NT2/D1 (cell line): ENCODE measurements at places on chromosomes 6 and 20.

DNA sequence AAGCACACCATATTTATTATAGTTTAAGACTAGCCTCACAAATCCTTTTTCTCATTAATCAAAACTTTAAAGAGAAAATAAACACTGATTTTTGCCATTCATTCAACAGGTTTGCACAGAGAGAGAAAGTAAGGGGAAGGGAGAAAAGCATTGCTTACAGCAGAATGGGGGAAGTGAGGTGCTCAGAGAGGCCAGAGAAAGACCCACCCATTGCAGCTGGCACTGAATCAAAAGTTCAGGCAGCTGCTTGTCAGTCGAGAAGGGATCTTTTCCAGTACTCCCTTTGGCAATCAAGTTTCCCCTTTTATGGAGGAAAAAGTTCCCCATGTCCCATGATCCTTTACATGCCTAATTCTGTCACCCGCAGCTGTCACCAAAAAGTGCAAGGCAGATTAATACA, 8.0 kb upstream of the CRISP2 start:
- DNase-seq, result no peak

DNA sequence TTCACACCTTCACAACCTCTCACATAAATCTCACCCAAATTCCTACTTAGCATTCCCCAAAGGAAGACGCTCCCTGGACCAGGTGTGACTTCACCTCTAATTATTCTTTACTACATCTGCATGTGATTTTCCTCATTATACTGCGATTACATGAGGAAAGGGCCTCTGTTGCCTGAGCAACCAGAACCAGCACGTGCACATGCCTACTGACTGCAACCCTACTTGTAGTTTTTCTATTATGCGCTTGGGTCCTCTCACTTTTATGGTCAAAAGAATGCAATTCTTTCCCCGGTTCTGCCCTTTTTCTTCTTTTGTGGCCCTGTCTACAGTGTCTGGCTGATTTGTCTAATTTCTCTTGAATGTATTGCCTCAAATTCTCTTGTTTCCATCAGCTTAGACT, 20.4 kb upstream of the ANKEF1 start:
- DNase-seq, result no peak

DNA sequence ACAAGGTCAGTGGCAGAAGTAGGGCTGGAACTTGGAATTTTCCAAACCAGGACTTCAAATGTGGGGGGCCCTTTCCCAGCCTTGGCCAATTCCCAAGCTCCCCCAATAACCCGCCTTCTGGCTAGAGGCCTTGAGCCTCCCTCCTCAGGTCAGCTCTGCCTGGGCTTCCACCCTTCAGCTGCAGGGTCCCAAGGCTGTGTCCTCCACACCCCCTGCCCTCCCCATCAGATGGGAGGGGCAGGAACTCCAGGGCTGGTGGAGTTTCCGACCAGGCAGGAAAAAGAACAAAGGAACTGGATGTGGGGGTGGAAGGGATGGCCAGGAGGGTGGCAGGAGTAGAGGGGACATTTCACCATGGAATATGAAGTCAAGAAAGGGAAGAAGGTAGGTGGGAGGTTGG, at the start of gene CCM2L:
Gene CCM2L, plus strand, starts transcription at position 338 of the 400 bp plus-strand sequence. Its CDS starts 17 bp downstream, at position 355.
- DNase-seq, result no peak

DNA sequence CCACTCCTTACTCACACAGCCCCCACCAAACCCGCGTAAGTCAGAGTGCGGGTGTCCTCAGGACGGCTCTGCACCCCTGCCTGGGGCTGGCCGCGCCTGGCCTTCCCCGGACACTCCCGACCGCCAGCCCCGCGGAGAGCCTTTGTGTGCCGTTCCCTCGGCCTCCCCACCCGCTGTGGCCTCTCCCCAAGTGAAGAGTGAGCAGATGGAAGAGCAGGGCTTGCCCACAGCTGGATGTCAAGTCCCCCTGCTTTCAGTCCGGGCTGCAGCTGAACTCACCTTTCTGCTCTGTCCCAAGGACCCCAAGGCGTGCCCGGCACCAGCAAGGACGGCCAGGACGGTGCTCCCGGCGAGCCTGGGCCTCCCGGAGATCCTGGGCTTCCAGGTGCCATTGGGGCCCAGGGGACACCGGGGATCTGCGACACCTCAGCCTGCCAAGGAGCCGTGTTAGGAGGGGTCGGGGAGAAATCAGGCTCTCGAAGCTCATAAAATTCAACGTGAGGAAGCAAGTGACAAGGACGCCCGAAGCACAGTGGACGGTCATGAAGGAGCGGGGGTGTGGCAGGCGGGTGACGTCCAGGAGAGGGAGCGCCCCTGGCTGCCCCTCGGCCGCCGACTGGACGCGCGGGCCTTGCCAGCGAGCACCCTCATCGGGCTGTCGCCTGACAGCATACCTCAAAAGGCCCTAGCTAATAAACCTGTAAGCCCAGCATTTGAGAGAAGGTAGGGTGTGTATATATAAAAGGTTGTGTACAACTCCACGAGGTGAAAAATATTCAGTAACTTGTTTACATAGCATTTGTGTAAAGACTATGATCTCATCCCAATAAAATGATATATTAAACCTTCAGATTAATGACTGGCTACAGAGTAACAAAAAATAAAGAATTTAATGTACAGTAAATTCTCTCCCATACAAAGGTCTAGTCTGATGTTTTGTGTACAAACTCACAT, 21.1 kb downstream of the TCFL5 start:
- no peak for DNase-seq

GRCh38 chr6:115323001-115323400, 737.7 kb downstream of the FRK start:
- DNase-seq, result no peak

DNA sequence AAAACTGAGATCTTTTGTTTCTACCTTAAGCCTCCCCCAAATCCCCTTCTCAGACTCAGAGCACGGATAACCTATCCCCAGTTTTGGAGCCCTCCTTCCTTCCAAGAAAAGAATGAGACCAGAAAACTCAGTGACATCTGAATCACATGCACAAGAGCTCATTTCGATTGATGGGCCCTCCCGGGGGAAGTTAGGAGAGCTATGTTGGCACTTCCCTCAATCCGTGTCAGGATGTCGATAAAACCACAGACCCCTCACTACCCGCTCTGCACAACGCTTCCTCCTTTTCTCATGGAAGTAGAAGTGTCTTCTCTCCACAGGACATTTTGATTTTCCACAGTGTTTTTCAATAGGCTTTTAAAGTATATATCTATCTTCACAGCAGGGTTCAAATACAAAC, 332.4 kb downstream of the HACE1 start:
- DNase-seq, result no peak

DNA sequence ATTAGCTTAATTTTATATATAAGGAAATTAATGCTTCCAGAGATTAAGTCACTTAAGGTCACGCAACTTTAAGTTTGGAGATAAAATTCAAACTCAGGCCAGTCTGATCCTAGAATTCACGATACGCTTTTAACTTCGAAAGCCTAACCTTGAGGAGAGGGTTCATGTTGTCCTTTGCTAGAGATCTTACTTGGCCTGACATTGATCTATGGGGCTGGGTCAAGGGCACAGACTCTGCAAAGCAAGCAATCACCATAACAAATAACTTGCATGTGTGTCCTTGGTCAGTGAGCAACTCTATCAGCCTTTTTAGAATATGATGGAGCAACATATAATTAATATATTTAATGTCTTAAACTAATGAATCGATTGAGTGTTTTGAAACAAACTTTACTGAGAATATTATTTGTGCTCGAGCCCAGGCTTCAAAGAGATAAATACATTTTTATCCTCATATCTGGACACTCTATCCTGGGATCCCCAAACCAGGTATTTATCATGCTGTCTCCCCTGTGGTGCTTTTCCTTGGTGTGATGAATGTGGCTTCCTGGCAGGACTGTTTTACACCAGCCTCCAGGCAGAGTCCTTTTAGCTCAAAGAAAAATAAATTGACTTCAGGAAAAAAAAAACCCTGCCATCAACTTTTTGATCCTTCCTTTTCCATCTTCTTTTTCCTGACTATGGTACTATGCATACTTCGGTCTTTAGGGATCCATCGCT, 29.1 kb downstream of the RPS12 start:
- DNase-seq, result no peak

- no peak for DNase-seq
These were observed 135.4 kb downstream of the MTFR2 start for GRCh38 chr6:136114661-136115060.

- DNase-seq, result no peak
These were observed 348.6 kb downstream of the CD109 start for GRCh38 chr6:74044417-74045096.

- no peak for DNase-seq
These were observed 79.5 kb upstream of the TCF21 start for GRCh38 chr6:133809406-133809805.

DNA sequence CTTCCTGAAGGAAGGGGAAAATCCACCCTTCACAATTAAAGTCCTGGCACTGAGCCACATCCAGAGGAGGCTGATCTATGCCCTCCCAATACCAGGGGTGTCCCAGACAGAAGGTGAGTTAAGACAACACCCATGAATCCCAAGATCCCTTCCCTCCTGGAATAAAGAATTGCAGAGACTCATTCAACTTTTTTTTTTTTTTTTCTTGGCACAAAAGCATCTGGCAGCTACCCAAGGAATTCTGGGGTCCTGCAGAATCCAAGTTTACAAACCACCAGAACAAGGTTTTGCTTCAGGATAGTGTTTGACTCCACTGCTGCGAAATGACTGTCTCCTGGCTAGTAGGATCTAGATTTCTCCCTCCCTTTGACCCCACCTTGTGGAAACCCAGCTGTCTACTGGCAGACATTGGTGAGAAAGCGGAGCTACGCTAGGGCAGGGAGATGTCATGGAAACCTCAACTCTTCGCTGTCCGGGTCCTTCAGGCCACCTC, 37.4 kb downstream of the JAG1 start:
- no peak for DNase-seq

DNA sequence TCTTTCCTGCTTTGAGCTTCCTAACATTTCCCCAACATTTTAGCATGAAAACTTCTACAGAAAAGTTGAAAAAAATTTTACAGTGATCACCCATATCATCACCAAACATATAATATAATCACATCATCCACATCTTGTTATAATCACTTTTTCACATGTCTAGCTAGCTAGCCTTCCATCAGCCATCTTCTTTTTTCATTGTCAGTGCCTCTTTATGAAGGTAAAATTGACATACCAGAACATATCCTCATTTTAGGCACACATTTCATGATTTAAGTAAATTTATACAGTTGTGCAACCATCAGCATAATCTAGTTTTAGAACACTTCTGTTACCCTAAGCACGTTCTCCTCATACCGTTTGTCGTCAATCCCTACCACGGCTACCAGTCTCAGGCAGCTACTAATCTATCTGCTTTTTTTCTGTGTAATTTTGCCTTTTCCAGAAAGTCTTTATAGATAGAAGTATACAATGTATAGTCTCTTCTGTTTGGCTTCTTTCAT, 73.7 kb downstream of the VEGFA start:
- no peak for DNase-seq

DNA sequence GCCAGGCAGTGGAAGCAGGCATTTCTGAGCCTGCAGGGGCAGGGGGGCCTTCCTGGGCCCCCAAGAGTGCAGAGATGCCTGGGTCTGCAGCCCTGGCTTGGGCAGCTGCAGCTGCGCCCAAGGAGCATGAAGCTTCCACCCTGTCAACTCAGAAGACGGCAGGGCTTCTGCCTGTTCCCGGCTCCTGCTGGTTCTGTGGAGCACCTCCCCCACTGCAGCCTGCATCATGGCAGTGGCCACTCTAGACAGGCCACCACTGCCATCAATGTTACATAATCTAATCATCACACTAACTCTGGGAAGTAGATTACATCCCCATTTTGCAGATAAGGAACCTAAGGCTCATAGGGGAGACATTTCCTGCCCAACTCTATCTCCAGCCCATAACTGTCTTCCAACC, 21.1 kb upstream of the TOP1 start:
- no peak for DNase-seq

DNA sequence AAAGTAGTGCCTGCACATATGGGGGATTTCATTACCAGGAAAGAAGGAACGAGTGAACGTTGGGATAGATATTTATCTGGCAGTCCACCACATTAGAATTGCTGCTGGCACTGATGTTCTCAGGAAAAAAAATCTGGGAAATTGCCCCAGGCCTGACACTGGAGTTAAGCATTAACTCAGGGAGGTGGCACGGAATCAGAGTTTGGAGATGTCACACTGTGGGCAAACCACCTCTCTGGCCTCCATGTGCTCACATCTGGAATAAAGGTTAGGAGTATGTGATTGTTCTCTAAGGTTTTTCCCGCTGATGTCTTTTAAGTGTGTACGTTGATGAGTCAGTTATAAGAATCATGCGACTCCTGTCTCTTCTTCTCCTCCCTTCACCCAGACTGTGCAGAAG, 7.9 kb downstream of the TGM3 start:
- DNase-seq, result no peak
